ENCODE measurements at places on chromosomes 1 and 21.

- no peak for DNase-seq
Observed at GRCh38 chr1:100671601-100672000, 47.9 kb upstream of the VCAM1 start.

GRCh38 chr1:86926883-86927282 lies 12.4 kb downstream of the HS2ST1 start:
- no peak for DNase-seq

DNA sequence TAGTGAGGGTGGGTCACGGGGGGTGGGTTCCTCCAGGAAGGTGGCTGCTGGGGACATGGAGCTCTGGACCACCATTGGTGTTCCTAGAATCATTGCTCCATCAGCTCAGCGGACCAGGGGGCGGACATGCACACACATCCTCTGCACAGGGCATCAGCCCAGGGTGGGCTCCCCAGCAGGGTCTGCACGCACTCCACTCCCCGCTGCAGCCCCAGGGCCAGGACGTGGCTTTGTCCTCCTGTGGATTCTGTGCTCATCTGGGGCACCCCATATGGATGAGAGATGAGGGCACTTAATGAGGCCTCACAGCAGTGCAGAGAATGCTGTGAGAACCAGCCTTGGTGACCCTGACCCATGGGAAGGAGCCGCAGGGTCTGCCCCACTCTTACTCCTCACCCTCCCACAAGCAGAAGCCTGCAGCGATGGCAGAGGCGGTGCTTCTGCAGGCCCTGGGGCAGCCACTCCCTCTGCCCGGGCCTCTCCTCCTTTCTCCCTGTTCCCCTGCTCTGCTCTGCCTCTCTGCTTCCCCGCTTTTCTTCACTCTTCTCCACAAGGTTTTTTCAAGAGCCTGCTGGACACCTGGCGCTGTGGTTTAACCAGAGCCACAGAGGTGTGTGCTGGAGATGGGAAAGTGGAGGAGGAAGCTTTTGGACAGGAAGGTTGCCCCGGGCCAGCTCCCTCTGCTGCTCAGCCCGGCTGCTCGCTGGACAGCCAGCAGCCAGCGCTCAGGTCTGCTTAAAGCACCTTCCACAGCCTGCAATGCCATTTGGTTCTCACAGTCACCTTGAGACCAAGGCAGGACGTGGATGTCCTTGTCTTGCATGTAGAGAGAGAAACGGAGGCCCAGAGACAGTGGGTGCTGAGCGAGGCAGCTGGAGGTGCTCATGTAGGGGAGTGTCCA lies 26.3 kb upstream of the PCBP3 start:
- DNase-seq, result no peak

GRCh38 chr1:41483001-41483850 lies 1.3 kb downstream of the EDN2 start:
- DNase-seq, result peak; percentile 48

- DNase-seq, result no peak
Observed at GRCh38 chr1:158020886-158021620, 27.6 kb downstream of the KIRREL1 start.

DNA sequence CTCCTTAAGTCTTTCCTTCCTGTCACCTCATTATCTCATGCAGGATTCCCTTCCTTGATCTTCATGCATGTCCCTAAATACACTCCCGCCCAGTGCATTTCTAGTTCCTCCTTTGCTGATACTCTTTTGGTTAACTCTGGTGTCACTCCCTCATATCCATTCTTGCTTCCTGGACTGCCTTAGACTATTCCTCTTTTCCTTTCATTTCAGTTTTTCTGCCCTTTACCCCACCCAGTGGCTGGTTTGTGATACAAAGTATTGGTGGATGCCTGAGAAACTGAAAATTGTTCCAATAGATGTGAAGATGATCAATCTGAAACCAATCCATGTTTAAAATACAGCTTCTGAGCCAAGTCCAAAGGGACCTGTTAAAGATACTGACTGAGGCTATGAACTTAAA lies 553.8 kb upstream of the CAMK1G start:
- no peak for DNase-seq

GRCh38 chr21:45800339-45801080 lies 157.0 kb downstream of the PCBP3 start:
- no peak for DNase-seq

GRCh38 chr21:27423906-27424595 lies 457.2 kb upstream of the ADAMTS5 start:
- DNase-seq, result no peak

DNA sequence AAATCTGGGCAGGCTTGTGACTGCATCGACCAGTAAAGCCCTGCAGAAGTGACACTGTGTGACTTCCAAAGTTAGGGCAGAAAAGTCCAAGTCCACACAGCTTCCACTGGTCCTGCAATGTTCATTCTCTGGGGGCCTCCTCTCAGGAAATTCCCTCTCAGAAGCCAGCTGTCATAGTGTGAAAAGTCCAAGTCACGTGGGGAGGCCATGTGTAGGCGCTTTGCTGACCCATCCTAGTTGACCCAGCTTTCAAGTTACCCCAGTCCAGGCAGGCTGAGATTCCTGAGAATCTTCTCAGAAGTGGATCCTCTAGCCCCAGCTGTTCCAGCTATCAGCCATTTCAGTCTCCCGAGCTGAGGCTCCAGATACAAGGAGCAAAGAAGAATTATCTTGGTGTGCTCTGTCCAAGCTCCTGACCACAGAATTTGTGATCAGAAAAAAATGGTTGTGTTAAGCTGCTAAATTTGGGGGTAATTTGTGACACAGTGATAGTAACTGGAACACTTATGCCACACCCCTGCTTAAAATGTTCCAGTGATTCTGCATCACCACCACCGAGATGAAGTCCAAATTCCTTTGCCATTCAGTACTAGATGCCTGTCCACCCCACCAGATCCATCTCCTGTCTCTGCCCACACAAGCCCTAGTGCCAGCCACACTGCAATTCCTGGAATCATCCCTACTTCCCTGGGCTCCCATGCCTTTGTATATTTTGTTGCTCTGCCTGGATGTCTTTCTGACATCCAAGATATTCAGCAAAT lies 2.5 kb upstream of the STUM start:
- DNase-seq, result no peak

DNA sequence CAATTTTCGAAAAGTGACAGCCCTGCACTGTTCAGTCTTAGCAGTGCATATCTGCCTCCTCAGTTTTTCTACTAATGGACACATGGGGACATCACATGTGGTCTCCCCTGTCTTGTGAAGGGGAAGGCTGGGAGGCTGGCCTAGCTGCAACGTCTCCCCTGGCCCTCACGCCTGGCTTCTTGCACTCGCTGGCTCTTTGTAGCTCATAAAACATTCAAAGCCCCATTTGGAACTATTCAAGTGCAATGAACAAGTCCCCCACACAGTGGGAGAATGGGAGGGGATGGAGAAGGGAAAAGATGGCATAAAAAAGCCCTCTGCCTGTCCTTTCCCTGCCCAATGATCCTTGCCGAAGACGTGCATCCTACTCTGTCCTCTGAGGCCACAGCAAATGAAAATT lies 73.6 kb downstream of the PGBD5 start:
- no peak for DNase-seq

DNA sequence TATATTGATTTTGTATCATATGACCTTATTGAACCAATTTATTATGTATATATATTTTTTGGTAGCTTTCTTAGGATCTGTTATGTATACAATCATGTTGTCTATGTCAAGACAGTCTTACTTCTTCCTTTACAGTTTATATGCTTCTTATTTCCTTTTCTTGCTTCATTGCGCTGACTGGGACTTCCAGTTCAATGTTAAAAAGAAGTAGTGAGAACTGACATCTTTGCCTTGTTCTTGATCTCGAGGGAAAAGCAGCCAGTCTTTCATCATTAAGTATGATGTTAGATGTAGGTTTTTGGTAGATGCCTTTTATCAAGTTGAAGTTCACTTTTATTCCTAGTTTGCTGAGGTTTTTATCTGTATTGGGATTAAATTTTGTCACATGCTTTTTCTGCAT lies 17.5 kb downstream of the MAN1C1 start:
- DNase-seq, result no peak

- no peak for DNase-seq
Observed at GRCh38 chr1:71770121-71770520, 512.2 kb downstream of the NEGR1 start.

DNA sequence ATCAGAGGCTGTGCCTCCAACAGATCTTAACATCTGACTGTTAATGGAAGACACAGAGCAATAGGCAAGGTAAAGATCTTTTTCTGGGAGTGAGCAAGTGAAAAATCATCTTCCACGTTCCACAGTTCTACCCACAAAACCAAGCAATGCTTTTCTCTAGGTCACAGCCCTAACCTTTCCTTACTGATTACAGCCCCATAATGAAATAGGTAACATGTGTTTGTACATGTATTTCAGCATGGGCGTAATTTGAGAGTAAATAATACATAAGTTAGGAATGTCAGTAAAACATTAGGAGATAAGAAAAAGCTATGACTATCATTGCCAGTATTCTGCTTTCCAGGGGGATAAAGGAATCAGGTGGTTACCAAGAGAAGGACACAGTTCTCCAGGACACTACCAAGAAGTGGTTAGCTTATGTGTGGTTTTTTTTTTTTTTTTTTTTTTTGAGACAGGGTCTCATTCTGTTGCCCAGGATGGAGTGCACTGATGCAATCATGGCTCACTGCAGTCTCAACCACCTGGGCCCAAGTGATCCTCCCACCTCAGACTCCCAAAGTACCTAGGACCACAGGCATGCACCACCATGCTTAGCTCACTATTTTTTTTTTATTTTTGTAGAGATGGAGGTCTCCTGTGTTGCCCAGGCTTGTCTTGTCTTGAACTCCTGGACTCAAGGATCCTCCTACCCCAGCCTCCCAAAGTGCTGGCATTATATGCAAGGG lies 72.0 kb downstream of the DAP3 start:
- no peak for DNase-seq

DNA sequence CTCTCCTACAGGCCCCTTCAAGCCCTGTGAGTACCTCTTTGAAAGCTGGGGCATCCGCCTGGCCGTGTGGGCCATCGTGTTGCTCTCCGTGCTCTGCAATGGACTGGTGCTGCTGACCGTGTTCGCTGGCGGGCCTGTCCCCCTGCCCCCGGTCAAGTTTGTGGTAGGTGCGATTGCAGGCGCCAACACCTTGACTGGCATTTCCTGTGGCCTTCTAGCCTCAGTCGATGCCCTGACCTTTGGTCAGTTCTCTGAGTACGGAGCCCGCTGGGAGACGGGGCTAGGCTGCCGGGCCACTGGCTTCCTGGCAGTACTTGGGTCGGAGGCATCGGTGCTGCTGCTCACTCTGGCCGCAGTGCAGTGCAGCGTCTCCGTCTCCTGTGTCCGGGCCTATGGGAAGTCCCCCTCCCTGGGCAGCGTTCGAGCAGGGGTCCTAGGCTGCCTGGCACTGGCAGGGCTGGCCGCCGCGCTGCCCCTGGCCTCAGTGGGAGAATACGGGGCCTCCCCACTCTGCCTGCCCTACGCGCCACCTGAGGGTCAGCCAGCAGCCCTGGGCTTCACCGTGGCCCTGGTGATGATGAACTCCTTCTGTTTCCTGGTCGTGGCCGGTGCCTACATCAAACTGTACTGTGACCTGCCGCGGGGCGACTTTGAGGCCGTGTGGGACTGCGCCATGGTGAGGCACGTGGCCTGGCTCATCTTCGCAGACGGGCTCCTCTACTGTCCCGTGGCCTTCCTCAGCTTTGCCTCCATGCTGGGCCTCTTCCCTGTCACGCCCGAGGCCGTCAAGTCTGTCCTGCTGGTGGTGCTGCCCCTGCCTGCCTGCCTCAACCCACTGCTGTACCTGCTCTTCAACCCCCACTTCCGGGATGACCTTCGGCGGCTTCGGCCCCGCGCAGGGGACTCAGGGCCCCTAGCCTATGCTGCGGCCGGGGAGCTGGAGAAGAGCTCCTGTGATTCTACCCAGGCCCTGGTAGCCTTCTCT lies 23.5 kb downstream of the UBE2T start:
- no peak for DNase-seq

DNA sequence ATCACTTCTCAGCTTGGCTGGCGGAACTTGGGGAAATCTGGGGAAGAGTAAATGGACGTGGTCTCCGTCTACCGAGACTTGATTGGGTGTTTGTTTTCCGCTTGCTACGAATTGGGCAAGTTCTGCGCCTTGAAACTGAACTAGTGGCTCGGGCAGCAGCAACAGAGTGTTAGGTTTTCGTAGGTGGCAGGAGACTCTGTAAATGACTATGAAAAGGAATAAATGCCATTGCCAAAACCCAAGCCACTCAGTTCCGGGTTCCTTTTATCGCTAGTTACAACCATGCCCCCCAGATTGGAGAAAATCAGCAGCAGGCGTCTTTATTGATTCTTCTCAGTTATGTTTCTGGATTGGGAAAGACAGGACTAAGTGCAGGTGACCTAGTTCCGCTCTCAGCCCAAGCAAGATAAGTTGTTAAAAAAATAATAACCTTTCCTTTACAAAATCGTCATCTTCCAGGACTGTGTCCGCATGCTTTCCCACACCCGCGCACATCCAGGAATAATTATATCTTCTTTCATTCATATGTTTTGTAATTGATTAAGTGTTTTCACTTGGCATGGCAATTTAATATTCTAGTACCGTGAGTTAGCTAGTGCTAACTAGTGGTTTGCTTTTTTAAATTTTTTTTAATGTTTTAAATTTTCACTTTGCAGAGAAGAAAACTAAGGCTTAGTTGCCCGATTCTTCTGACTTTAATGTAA lies 3.4 kb downstream of the LHX9 start:
- no peak for DNase-seq

DNA sequence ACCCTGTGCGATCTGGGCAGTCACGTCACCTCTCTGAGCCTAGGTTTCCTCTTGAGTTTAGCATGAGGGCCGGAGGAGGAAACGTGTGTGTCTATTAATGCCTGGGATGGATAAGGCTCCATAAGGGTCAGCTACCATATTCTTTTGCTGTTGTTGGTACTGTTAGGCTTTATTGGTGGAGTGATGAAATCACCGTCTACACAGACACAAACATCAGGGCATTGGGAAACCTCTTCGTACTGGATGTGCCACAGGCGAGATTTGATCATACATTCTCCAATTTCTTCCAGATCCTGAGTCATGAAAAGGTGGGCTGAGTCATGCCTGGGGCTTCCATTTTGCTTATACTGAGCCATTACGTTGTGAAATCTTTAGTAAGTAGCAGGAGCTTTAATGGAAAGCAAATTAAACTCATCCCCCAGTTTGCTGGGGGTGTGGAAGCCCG lies 24.9 kb upstream of the GRHL3 start:
- no peak for DNase-seq

GRCh38 chr21:37341254-37341960 lies 25.2 kb upstream of the DYRK1A start:
- no peak for DNase-seq

- DNase-seq, result no peak
Observed at GRCh38 chr1:24415910-24416665, 486 bp downstream of the NIPAL3 start.

DNA sequence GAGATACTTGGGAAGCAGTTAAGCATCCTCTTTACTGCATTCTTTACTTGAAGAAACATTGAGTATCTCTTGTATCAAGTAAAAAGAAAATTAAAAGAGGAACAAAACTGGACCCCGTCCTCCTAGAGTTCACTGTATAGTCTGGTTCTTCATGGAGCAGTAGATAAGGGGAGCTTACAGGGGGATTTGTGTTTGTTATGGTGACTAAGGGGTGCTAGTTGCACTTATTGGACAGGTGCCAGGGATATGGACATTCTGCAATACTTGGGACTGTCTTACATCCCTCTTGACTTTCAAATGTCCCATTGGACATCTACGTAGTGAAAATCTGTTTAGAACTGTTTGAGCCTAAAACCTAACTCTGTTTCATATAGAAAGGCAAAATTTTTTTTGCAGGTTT lies 67.2 kb downstream of the ALG14 start:
- no peak for DNase-seq

GRCh38 chr1:226473325-226473724 lies 65.4 kb upstream of the PARP1 start:
- DNase-seq, result no peak

GRCh38 chr1:94949681-94950661 lies 23.1 kb upstream of the CNN3 start:
- no peak for DNase-seq

Measured in naive thymus-derived CD8-positive, alpha-beta T cell (primary cell).